Type B pancreatic cell (in vitro differentiated cells): ENCODE measurements at places on chromosomes 11 and 22.

DNA sequence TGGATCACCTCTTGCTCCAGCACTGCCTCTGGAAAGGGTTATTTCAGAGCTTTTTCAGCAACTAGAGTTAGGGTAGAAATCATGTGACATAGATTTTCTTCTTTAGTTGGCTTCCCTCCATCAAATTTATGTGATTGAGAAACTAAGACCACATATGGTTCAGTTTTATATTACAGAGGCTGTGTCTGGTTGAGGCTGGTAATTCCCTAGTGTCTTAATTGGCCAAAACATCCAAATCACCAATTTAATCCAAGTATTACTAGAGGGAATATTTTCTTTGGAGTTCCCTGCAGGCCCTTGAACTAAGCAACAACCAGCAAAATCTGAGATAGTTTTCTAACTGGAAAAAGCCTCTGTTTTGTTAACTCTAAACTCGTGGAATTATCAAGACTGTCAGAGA is 136.3 kb downstream of the ARHGAP42 start:
- no peak overlapping the region for H3K27ac ChIP-seq
- no peak overlapping the region for H3K4me3 ChIP-seq
- no peak for DNase-seq
- no peaks in the 10 kb centered on the region for H3K27me3 ChIP-seq

DNA sequence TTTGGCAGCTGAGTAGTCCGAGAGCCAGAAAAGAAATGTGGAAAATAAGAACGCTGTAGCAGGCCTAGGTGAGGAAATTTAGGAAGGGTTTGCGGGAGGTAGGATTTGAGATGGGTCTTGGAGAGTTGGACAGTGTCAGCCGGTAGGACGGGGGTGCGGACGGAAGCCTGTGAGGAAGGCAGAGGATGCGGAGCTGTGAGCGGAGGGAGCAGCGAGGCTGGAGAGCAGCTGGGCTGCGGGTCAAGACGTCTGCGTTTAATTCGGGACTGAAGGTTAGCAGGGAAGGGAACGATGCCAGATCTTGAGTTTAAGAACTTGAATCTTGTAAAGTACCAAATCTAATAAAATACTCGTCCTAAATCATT is 669 bp upstream of the TIGD3 start:
- H3K27me3 ChIP-seq = peaks cover 23% of the 10 kb centered on the region
- peak overlapping the region; percentile 87 for H3K4me3 ChIP-seq
- peaks cover 4% of the 10 kb centered on the region for H3K36me3 ChIP-seq
- H3K27ac ChIP-seq = peak overlapping the region; percentile 49

DNA sequence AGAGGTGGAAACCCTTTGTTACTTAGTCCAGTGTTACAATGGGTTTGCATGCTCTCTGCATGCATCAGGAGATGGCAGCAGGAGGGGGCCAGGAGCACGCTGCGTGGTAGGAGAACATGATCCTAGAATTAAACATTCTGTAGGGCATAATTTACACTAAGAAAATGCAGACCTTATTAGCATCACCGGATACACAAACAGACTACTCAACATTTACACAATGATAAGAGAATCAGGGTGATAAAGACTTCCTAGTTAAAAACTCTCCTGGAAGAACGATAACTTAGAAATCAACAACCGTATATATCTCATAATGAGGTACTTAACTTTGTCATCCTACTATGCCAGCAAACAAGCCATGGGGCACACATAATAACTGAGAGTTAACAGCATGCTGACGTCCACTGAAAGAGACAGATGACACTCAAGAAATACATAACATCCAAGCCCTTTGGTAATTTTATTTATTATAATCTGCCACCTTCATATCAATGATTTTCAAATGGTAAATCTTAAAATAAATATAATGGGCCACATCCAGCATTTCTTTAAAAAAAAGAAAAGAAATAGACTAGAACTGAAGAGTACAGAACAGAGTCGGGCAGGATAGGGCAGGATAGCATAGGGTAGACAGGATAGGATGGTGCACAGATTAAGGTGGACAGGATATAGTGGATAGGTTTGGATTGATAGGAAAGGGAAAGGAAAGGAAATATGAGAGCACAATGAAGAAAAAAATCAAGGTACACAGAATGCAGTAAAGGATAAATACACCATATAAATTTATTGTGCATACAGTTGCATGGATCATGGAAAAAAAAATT is 27.5 kb downstream of the CADM1 start:
- H3K4me1 ChIP-seq = peaks cover 21% of the 10 kb centered on the region
- no peak overlapping the region for H3K4me3 ChIP-seq
- no peak for DNase-seq
- H3K27ac ChIP-seq = no peak overlapping the region
- no peaks in the 10 kb centered on the region for H3K27me3 ChIP-seq

DNA sequence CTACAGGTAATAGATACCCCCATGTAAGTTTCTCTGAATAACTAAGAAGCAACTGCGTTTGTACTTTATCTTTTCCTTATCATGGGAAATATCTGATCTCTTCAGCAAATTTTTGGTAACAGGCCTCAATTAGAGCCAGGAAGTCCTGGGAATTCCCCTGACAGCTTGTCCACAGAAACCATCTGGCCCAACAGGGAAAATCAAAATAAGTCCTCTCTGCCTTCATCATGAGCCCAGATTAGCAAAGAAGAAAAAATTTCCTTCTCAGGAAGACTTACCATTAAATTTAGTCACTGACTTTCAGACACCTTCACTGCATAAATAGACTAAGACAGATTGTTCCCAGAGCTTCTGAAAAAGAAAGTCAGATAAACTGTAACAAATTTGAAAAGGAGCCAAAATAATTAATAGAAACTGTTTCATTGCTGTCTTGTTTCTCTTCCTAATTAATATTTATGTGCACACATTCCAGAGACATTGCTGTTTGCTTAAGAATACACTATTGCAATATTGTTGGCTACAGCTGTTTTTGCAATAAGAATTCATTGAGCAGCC is 278.1 kb upstream of the FAT3 start:
- H3K4me3 ChIP-seq = no peak overlapping the region
- peaks cover 6% of the 10 kb centered on the region for H3K27me3 ChIP-seq
- H3K36me3 ChIP-seq = no peaks in the 10 kb centered on the region
- H3K4me1 ChIP-seq = peaks cover 22% of the 10 kb centered on the region
- DNase-seq = no peak
- H3K27ac ChIP-seq = no peak overlapping the region

- H3K36me3 ChIP-seq = no peaks in the 10 kb centered on the region
- H3K27ac ChIP-seq = peak overlapping the region; percentile 48
- no peaks in the 10 kb centered on the region for H3K27me3 ChIP-seq
- H3K4me1 ChIP-seq = peaks cover 10% of the 10 kb centered on the region
- no peak overlapping the region for H3K4me3 ChIP-seq
These were observed 6.4 kb upstream of the TSSC4 start for GRCh38 chr11:2393941-2394817.

DNA sequence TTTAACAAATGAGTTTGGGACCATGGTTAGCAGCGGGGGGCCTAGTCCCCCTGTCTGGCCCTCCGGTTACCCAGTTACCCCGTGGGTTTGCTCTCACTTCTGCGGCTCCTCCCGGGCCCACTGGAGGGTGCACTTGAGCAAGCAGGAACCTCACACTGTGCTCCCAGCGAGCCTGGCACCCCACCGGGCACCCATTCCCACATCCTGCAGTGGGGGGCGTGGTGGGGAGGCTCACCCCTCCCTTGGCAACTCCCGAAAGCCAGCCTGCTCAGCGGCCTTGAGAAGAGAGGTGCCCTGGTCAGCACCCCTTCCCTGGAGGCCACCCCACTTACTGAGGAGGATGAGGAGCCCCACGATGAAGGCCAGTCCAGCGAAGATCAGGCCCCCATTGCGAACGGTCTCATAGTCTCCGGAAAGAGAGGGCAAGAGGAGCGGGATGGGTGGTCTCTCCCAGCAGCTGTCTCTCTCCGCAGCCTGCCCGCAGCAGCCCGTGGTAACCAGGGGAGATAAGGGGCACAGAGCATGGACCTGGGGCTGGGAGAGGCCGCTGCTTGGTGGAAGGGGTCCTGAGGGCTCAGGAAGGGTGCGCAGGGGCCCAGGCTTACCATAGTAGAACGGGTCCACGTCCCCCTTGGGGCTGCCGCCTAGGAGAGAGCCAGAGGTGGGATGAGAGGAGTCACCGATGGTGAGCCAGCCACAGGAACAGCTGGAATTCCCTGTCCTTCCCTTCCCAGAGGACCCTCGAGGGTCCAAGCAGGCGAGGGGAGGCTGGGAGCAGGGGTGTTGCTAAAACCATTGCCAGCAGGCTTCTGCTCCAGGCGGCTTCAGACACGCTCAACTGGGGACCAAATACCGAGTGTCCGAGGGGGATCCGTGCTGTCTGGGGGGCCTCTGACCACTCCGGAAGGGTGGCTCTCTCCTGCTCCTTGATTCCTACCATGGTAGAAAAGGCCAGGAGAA is 2.2 kb downstream of the FXYD2 start:
- H3K27ac ChIP-seq = peak overlapping the region; percentile 9
- no peak for DNase-seq
- no peaks in the 10 kb centered on the region for H3K36me3 ChIP-seq
- H3K27me3 ChIP-seq = peaks cover 16% of the 10 kb centered on the region

GRCh38 chr11:33544593-33545373 is 155.8 kb downstream of the C11orf91 start:
- peaks cover 12% of the 10 kb centered on the region for H3K27me3 ChIP-seq
- no peak overlapping the region for H3K27ac ChIP-seq
- H3K4me1 ChIP-seq = no peaks in the 10 kb centered on the region
- no peak for DNase-seq

GRCh38 chr11:66956689-66957290 is 1.4 kb downstream of the PC start:
- peaks cover 27% of the 10 kb centered on the region for H3K4me1 ChIP-seq
- H3K27me3 ChIP-seq = peaks cover 4% of the 10 kb centered on the region
- no peak for DNase-seq
- H3K4me3 ChIP-seq = peak overlapping the region; percentile 85

DNA sequence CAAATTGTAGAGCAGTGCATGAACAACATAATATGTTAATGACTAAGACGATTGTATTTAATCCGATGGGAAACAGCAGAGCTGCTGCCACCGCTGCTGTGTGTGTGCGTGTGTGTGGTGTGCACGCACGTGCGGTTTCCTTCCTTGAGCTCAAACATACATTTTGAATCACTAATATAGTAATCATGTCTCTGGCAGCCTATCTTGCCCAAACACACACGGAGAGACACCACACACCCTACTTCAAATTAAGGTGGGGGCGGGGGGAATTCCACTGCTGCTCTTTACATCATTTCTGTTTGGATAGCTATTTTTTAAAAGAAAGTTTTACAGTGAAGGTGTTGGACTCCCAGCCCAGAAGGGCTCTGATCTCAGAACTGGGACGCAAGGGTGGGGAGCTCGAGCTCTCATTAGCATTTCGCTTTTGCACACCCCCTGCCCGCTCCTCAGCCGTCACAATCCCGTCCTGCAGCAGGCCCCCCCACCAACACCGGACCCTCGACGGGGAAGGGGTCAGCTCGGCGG is 651 bp upstream of the FAM83F start:
- H3K4me1 ChIP-seq = peaks cover 48% of the 10 kb centered on the region
- H3K27ac ChIP-seq = peak overlapping the region; percentile 82
- peaks cover 47% of the 10 kb centered on the region for H3K27me3 ChIP-seq
- peak overlapping the region; percentile 82 for H3K4me3 ChIP-seq

DNA sequence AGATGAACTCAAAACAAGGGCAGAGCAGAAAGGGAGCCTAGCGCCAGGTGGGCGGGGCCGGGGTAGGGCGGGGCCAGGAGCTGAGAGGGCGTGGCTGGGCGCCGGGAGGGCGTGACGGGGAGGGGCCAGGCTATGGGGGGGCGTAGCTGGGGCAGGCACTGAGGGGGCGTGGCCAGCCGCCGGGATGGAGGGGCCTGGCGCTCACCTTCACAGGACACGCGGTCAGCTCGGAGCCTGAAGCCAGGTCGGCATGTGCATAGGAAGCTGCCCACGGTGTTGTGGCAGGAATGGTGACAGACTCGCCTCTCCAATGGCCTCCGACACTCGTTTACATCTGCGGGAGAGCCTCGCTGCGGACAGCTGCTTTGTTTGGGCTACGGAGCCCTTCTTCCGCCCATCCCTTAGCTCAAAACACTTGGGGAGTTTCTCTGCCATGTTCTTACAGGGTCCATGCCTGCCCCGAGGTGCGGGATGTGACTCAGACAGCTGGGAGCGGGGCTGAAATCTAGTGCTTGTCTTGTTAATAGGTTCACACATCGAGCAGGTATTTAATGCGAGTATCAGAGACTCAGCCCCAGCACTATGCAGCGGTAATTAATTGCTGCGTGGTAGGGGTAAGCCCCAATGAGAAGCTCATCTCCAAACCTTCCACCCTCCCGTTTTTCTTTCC is 13.4 kb downstream of the VWCE start:
- H3K4me1 ChIP-seq = peaks cover 8% of the 10 kb centered on the region
- peaks cover 20% of the 10 kb centered on the region for H3K36me3 ChIP-seq
- H3K27me3 ChIP-seq = no peaks in the 10 kb centered on the region
- H3K27ac ChIP-seq = no peak overlapping the region

DNA sequence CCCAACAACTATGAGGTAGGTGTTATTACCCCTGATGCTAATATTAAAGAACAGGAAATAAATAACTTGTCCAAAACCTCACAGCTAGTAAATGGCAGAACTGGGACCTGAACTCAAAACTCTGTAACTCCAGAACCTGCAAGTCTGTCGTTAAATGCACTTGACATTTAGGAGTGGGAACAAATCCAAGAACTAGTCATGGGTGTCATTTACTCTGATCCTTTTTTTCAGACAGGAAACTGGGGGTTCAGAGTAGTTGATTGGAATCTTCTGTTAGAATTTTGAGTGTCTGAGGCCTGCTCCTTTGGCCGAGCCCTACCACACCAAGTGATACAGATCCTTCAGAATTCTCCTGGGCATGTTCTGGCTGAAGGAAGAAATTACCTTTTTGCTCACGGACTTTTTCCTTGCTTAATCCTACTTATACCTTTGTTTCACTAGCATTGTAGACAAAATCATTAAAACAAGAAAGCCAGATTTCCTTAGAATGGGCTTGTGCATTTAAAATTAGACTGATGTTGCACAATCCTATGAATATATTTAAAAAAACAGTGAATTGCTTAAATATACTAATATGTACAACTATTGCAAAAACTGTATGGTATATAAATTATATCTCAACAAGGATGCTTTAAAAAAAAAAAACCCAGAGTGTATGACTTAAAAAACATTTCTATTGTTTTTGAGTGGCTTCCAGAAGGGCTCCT is 1.4 kb upstream of the YAP1 start:
- peak overlapping the region; percentile 100 for H3K4me3 ChIP-seq
- H3K4me1 ChIP-seq = peaks cover 13% of the 10 kb centered on the region
- no peak for DNase-seq
- H3K36me3 ChIP-seq = no peaks in the 10 kb centered on the region
